ENCODE measurements at places on chromosomes 3 and 15.

- no peak for DNase-seq
Measured at GRCh38 chr3:13063225-13063624, 10.0 kb downstream of the IQSEC1 start.

DNA sequence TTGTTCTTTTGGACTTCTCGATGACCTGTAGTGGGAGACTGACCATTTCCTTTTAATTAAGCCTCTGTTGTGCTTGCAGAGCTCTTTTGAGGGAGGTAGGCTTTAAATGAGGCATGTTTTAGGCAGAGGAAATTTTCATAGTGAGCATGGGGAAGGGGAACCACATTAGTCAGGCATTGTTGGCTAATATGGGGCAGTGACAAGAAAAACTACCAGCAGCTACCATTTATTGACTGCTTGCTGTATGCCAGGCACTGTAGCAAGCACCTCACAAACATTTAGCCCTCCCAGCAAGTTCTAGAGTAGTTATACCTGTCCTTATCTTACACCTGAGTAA is 10.9 kb downstream of the ATG7 start:
- no peak for DNase-seq

DNA sequence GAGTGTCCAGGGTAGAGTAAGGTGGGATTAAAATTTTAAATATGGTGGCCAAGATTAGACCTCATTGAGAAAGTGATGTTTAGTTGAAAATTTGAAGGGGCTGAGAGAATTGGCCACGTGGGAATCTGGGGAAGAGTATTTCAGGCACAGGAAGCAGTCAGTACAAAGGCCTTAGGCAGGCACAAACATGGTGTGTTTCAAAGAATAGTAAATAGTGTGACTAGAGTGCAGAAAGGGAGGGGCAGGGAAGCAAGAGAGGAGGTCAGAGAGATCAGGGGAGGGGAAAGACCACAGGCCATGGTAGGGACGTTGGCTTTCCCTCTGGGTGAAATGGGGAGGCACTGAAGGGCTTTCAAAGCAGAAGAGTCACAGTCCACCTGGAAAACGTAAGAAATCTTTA is 36.6 kb upstream of the POMGNT2 start:
- no peak for DNase-seq

DNA sequence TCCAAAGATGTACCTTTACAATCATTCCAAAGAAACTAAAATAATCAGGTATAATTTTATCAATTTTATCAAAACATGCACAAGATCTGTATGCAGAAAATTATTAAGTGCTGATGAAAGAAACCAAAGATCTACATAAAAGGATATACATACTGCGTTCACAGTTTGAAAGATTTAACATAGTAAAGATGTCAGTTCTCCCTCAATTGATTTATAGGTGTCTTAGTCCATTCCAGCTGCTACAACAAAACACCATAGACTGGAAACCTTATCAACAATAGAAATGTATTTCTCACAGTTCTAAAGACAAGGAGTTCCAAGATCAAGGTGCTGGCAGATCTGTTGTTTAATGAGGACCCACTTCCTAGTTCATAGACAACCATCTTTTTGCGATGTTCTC is 189.0 kb upstream of the CCDC54 start:
- DNase-seq, result no peak

- DNase-seq, result no peak
Measured at GRCh38 chr3:136414476-136414875, 164.3 kb downstream of the PCCB start.

GRCh38 chr15:71237456-71238188 is 122.4 kb downstream of the THSD4 start:
- peak; percentile 93 for DNase-seq

DNA sequence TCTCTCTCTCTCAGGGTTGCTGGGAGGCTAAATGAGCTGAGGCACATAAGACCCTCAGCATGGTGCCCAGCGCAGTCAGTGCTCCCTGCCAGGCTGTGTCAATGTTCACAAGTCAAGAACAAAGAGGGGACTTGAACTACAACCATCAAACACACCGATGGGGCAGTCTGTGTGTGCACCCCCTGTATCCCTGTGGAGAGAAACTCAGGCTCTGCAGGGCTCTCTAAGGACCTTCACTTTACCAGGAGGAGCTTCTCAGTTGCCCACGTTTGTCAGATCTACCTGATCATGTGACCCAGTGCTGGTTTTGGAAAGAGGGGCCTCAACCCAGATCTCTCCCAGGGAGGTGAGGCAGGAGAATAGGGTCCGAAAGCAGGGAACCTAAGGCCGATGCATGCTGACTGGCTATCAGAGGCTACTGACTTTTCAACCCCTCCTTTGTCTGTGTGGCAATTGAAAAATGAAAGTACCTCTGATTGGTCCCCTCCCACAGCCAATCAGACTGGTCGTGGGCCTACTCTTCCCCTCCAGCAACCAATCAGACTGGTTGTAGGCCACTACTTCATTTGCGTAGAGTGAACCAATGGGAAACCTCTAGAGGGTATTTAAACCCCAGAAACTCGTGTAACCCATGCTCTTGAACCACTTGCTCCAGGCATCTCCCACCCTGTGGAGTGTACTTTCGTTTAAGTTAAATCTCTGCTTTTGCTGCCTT is 34.0 kb downstream of the RHCG start:
- no peak for DNase-seq

DNA sequence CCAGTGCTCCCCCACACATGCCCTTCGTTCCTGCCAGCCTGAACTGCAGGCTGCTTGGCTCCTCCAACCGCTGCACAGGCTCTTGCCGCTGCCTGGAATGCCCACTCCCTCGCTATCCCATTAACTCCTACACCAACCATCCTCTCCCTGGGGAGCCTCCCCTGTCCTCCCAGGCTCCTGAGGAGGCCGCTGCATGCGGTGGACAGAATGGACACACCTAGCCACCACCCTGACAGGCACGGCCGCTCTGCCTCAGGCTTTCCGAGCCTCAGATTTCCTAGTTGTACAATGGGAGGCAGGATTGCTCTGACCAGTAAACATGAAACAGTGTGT is 2.3 kb downstream of the PLXNB1 start:
- DNase-seq, result no peak

- DNase-seq, result peak; percentile 83
Measured at GRCh38 chr3:64188810-64189560, 36.3 kb downstream of the PRICKLE2 start.

GRCh38 chr15:81749716-81750375 is 296.0 kb downstream of the MEX3B start:
- no peak for DNase-seq

- no peak for DNase-seq
Measured at GRCh38 chr3:126300761-126301481, 56.3 kb downstream of the KLF15 start.

DNA sequence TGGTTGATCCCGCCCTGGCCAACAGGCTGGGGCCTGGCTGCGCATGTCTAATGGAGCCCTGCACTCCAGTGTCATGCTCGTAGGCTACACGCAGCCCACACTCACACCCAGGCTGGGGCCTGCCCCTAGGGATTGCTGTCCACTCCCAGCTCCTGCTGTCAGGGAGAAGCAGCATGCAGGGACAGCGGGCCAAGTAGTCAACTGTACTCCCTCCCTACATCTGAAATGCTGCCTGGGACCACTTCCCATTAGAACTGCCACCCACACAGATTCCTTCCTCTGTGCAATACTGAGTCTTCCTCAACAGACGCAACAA is 16.1 kb downstream of the ALS2CL start:
- DNase-seq, result no peak

- no peak for DNase-seq
Measured at GRCh38 chr3:11832981-11833905, 13.4 kb downstream of the TAMM41 start.

- DNase-seq, result no peak
Measured at GRCh38 chr15:58260205-58260724, 122.1 kb downstream of the AQP9 start.

DNA sequence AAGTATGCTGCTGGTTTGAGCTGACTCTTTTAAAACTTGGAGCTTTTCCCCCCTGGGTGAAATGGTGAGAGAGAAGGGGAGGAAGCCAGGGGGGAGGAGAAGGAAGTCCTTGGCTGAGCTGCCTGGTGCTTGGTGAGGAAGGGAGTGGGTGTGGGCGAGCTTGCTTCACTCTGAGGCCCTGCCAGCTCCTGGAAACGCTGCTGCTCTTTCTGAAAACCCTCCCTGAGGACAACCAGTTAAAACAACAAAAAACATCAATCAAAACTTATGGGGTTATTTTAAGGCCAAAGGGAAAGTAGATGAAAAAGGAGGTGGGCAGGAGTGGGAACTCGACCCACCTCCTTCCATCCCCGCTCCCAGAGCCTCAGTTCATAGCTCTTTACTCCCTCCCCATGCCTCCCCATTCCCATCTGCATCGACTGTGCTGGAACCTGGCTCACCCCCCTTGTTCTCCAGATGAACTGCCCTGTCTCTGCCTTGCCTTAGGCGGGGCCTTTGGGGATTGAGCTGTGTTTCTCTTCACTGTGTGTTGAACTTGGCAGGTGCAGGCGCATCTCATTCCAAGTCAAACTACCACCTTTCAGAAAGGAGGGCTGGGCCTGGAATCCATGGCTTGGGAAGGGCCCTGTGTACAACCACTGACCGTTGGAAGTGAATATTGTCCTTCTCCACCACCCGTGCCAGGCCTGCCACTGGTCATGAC is 166.1 kb downstream of the ZNF621 start:
- DNase-seq, result no peak

DNA sequence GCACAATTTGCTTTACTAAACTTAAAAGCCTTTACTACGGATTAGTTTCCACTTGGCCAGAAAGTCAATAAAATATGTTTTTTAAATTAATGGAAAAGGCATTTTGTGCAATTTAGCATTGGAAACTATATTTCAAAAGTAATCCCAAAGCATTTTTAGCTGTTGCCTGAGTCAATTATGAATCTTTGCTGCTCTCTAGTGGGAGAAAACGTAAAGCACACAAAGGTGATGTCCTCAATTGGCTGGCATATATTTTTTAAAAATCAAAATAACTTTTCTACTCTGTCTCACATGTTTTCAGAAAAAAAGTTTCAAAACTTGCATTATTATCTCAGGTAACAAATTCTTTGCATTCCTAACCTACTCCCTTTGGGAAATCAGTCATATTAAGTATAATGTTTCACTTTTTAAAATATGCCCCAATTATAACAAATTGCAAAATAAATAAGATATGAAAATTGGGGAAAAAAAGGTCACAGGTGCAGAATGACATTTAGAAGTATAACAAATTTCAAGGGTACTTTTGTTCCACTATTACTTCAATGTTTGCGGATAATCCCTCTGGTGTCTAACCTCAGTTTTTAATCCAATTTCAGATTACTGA is 47.2 kb upstream of the TEX55 start:
- DNase-seq, result no peak

- DNase-seq, result no peak
Measured at GRCh38 chr3:29091599-29092189, 189.2 kb upstream of the RBMS3 start.

DNA sequence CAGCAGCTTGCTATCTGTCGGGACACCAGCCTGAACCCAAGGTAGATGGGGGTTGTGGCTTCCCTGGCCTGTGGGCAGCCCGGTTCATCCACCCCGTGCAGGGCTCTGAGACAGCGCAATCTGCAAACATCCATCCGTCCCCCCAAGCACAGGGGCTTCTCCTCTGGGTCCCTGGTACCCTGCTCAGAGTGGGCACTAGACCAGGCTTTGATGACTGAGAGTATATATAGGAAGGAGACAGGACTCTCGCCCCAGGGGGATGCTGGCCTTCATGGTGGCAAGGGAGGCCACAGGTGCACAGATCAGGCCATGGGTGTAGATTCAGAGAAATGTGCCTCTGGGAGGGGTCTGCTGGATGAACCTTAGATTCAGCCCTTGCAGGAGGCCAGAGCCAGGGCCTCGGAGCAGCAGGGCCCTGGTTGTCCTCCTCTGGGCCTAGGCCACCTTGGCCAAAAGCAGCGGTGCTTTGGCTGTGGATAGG is 40.3 kb downstream of the CFAP100 start:
- DNase-seq, result no peak

- DNase-seq, result no peak
Measured at GRCh38 chr3:49333091-49333490, 6.8 kb downstream of the USP4 start.

- DNase-seq, result peak; percentile 63
Measured at GRCh38 chr3:138049157-138049919, 39.4 kb downstream of the CLDN18 start.

GRCh38 chr15:68602459-68603215 is 23.8 kb downstream of the CORO2B start:
- DNase-seq, result no peak

DNA sequence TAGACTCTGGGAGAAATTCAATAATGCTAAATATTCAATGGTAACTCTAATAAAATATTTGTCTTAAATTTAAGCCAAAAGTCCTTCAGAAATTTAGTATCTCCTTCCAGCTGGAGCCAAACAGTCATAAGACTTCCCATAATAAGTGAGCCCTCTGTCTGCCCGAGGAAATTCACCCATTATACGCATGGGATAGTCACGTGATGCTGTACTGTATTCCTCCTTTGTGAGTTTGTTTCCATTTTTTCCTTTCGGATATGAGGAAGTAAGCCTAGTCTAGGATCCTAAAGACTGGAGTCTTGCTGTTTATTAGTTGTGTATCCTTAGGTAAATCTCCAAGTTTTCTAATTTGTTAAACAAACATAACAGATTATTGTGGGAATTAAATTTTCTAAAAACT is 110.4 kb upstream of the PLAAT1 start:
- no peak for DNase-seq

- peak; percentile 43 for DNase-seq
Measured at GRCh38 chr3:64399205-64399800, 174.0 kb upstream of the PRICKLE2 start.

DNA sequence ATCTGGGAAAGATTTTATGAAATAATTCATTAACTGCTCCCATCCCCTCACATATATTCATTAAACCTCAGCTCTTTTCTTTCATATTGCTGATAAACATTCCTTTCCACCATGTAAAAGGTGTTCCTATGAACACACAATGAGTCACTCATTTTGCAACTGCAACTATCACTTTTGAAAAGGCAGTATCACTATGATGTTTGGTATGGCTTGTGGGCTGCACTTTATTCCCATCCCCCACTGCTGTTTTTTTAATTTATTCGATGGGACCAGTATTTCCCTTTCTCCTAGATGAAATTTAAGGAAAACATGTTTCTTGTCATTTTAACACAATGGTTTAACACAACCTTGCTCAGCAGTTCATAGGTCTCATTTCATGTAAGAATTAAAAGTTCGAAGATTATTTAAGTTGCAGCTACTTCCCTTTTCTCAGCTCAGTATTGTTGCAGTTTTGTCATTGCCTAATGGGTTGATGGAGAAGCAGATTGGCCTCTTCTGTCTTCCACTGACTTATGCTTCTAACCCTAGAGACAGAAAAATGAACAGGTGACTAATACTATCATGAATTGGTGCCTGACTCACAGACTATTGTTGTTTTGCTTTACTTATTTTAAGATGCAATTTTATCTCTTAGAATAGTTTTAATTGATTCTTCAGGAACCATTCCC is 280.3 kb downstream of the ZPLD1 start:
- DNase-seq, result peak; percentile 6

- DNase-seq, result no peak
Measured at GRCh38 chr15:90013503-90013937, 12.4 kb downstream of the ZNF710 start.

GRCh38 chr3:96488708-96489107 is 325.7 kb upstream of the EPHA6 start:
- DNase-seq, result no peak
